ENCODE measurements at places on chromosomes 2 and 18. TPM values are rescaled to one million over a fixed set of nuclear protein-coding genes. Genes with fewer than 3 reads are reported as not detected.

DNA sequence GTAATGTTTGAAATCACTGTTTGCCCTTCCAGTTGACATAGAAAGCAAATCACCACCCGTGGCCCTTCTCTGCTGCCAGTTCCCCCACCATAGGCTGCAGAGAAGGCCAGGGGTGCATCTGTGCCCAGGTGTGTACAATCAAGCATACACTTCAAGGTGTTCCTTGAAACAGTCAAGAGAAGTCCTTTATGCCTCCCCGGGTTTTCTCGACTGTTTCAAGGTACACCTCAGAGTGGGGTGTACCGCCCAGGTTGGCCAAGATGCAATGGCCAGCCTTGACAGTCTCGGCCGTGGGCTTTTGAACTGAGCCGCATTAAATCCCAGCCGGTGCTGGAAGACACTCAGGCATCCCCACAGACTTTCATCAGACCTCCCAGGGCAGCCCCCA lies 21.0 kb upstream of the ATP9B start:
- DNase-seq: no peak
- H3K4me3 ChIP-seq: no peak overlapping the region
- no peaks in the 10 kb centered on the region for H3K4me1 ChIP-seq
- H3K27me3 ChIP-seq: no peaks in the 10 kb centered on the region
- no peaks in the 10 kb centered on the region for H3K36me3 ChIP-seq

- H3K36me3 ChIP-seq: no peaks in the 10 kb centered on the region
- H3K4me1 ChIP-seq: no peaks in the 10 kb centered on the region
- no peak for DNase-seq
- no peaks in the 10 kb centered on the region for H3K27me3 ChIP-seq
- no peak overlapping the region for H3K27ac ChIP-seq
- no peak overlapping the region for H3K4me3 ChIP-seq
Measured at GRCh38 chr2:78408795-78409118, 616.7 kb upstream of the REG3G start.

DNA sequence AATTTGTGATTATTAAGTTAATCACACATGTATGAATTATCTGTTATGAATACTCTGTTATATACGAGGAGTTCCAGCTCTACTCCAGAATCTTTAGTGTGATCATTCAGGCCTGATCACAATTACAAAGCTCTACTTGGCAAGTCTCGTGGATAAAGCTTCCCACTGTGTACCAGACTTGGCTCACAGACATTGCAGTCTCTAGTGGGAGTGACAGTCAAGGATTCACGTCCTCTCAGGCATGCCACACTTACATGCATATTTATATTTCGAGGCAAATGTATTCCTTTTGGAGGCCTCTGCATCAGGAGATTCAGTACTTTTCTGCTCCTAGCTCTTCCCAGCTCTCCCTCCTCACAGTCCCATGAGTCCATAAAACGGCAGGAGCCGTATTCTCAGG lies 403.4 kb upstream of the CDH7 start:
- H3K27me3 ChIP-seq: no peaks in the 10 kb centered on the region
- H3K4me3 ChIP-seq: no peak overlapping the region
- no peaks in the 10 kb centered on the region for H3K36me3 ChIP-seq
- DNase-seq: no peak

The NFATC1 gene
- polyA plus RNA-seq: 3.9 TPM

The CCDC85A gene
- 0.17 TPM for polyA plus RNA-seq

DNA sequence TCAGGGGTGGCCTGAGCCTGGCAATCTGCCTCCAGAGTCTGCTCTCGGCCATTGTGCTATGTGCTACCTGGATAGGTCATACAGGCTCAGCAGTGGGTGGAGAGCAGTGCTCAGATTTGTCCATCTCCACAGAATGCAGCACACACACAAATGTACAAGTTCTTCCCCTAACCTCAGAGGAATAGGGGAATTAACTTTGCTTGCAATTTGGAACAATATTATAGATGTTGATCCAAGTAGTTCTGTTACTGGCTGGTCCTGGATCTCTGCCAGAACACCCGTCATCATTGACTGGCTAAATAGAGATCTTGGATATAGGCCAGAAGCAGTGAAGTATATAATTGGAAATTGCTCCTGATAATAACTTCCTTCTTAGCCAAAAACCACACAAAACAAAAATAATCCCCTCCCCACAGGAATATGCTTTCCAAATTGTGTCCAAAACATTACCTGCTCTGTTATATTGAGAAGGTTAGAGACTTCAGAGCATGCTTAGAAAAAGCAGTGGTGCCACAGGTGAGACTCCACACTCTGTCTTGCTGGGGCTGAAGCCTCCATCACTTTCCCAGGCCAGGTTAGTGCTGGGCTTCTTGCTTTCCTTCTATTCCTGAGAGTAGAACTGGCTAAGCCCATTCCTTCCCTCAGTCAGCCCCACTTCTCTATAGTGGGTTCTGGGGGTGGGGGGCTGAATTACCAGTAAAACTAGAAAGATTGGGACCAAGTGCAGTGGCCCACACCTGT lies 38.8 kb downstream of the NCAPH start:
- peaks cover 12% of the 10 kb centered on the region for H3K36me3 ChIP-seq
- no peak for DNase-seq
- no peak overlapping the region for H3K27ac ChIP-seq
- H3K4me1 ChIP-seq: no peaks in the 10 kb centered on the region

DNA sequence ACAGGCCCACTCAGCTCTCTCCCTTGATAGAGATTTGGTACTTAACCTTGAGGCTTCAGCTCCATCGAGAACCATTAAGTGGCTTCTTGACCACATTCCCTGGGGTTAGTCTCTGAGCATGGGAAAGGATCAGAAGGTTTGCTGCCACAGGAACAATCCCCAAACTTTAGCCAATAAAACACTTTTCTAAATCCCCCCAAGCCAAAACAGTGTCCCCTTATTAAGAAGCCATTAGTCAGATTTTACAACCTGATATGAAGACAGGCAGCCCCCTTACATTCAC lies 37.7 kb upstream of the SLC8A1 start:
- no peaks in the 10 kb centered on the region for H3K36me3 ChIP-seq
- H3K27ac ChIP-seq: no peak overlapping the region
- no peaks in the 10 kb centered on the region for H3K27me3 ChIP-seq
- H3K4me3 ChIP-seq: no peak overlapping the region
- no peak for DNase-seq

The CRYGC gene
- polyA plus RNA-seq: not detected
